SJCRH30 (cell line): ENCODE measurements at places on chromosomes 7 and 10. TPM values are rescaled to one million over a fixed set of nuclear protein-coding genes. Genes with fewer than 3 reads are reported as not detected.
A peak's percentile ranks its signal among the peaks of the same experiment; 100 is the strongest.

Gene HTR7
- total RNA-seq = 0.25 and 0.26 TPM in 2 replicates

Gene BUB3
- total RNA-seq = 211 and 218 TPM in 2 replicates

- H3K4me3 ChIP-seq = no peak overlapping the region
- no peaks in the 10 kb centered on the region for H3K36me3 ChIP-seq
- DNase-seq = no peak
- peaks cover 4% of the 10 kb centered on the region; the same call in 1 of the 2 replicates for H3K27me3 ChIP-seq
- no peak overlapping the region for H3K27ac ChIP-seq
Observed at GRCh38 chr7:41890631-41891274, 187.9 kb upstream of the INHBA start.

DNA sequence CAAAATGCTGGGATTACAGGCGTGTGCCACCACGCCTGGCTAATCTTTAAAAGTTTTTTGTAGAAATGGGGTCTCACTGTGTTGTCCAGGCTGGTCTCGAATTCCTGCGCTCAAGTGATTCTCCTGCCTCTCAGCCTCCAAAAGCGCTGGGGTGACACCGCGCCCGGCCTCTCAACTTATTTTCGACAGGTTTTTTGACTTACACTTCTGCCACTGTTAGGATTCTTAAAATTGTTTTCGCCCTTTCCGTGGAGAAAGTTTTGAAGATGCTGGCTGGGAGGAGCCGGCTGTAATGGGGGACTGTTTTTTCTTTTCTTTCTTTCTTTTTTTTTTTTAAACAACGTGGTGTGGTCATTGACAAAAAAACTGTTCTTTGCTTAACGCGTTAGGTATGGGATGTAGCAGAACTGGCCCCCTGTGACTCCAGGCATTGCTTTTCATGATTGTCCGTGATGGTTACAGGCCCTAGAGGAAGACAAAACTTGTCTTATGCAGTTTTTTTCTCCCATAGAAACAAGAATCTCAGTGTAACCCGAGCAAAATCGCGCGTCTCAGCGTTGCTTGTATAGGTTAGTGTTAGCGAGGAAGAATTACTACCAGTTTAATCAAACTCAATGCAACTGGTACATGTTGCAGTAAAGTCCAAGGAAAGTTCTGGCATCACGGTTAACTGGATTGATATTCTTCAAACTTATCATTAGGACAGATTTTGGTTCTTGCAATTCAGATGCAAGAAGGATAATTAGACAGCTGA, 72.2 kb downstream of the DAGLB start:
- DNase-seq = peak; percentile 27
- no peaks in the 10 kb centered on the region for H3K27me3 ChIP-seq
- peak overlapping the region; percentile 83 for H3K4me3 ChIP-seq
- H3K36me3 ChIP-seq = peaks cover 6% of the 10 kb centered on the region; the same call in 1 of the 2 replicates

DNA sequence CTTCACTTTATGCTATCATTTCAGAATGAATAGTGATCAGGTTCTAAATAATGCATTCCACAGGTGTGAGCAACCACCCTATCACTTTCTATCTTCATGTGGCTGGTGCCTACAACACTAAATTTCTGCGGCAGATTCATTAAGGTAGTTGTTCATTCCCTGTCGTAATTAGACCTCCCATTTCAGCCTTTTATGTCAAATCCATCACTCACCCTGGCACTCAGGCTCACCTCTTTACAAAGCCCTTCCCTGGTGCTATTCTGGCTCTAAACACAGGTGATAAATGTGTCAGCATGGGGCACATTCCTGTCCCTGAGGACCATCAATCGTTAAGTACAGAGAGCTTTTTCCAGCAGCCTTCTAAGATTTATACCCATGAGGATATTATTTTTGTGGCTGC, 300.0 kb upstream of the C7orf33 start:
- no peak overlapping the region for H3K4me3 ChIP-seq
- no peaks in the 10 kb centered on the region for H3K27me3 ChIP-seq
- H3K36me3 ChIP-seq = no peaks in the 10 kb centered on the region
- no peak overlapping the region for H3K27ac ChIP-seq
- no peaks in the 10 kb centered on the region for H3K4me1 ChIP-seq
- DNase-seq = no peak

Gene OR2A1
- total RNA-seq = not detected in 2 replicates

- H3K27me3 ChIP-seq = peaks cover 15% of the 10 kb centered on the region
- peaks cover 3% of the 10 kb centered on the region; the same call in 1 of the 2 replicates for H3K4me1 ChIP-seq
- no peak overlapping the region for H3K4me3 ChIP-seq
- no peak overlapping the region; the same call in 1 of the 2 replicates for H3K27ac ChIP-seq
Observed at GRCh38 chr7:1324028-1324900, 91.6 kb downstream of the UNCX start.

GRCh38 chr7:22895140-22895827, 72.6 kb upstream of the TOMM7 start:
- H3K27ac ChIP-seq = no peak overlapping the region
- no peak for DNase-seq
- H3K4me3 ChIP-seq = no peak overlapping the region
- H3K4me1 ChIP-seq = no peaks in the 10 kb centered on the region
- H3K36me3 ChIP-seq = no peaks in the 10 kb centered on the region

Gene ADAM12
- total RNA-seq = 0.26 and 0.33 TPM in 2 replicates

Gene DBNL
- 51.9 and 54.4 TPM in 2 replicates for total RNA-seq

- DNase-seq = no peak
- H3K27me3 ChIP-seq = no peaks in the 10 kb centered on the region
- H3K27ac ChIP-seq = no peak overlapping the region
- no peaks in the 10 kb centered on the region for H3K4me1 ChIP-seq
- no peaks in the 10 kb centered on the region for H3K36me3 ChIP-seq
- H3K4me3 ChIP-seq = no peak overlapping the region
Observed at GRCh38 chr10:128713874-128714570, 587.8 kb upstream of the MKI67 start.

DNA sequence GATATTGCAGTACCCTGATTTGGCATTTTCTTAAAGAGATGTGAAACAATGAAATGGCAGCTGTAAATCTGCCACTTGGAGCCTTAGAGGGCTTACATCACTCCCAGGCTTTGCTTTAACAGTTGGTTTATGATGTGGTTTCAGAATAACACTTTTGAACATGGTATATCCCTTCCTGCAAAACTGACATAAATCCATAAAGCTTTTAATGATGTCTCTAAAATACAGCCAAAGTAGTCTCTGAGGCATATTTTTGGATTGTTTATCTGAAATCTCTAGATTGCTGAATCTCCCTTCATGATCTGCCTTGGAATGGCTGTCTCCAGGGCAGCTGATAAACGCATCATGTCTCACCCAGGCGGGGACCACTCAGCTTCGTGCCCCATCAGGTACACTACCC, 377.8 kb upstream of the C7orf33 start:
- peaks cover 19% of the 10 kb centered on the region for H3K27me3 ChIP-seq
- no peak overlapping the region for H3K27ac ChIP-seq
- no peaks in the 10 kb centered on the region for H3K4me1 ChIP-seq
- DNase-seq = no peak

- H3K27me3 ChIP-seq = no peaks in the 10 kb centered on the region
- H3K4me3 ChIP-seq = no peak overlapping the region
- no peaks in the 10 kb centered on the region for H3K36me3 ChIP-seq
- DNase-seq = no peak
Observed at GRCh38 chr10:106872176-106872575, 292.3 kb downstream of the SORCS1 start.

- no peaks in the 10 kb centered on the region for H3K36me3 ChIP-seq
- no peak overlapping the region for H3K4me3 ChIP-seq
- DNase-seq = no peak
- H3K27ac ChIP-seq = no peak overlapping the region
Observed at GRCh38 chr10:93039721-93040120, 20.9 kb upstream of the CYP26C1 start.

- no peak overlapping the region for H3K27ac ChIP-seq
- no peak overlapping the region for H3K4me3 ChIP-seq
Observed at GRCh38 chr7:13454916-13455592, 534.4 kb downstream of the ETV1 start.

Gene VAX1
- total RNA-seq = not detected in 2 replicates

- H3K4me3 ChIP-seq = no peak overlapping the region
- no peaks in the 10 kb centered on the region for H3K4me1 ChIP-seq
- no peaks in the 10 kb centered on the region for H3K27me3 ChIP-seq
- no peak for DNase-seq
Observed at GRCh38 chr10:126463286-126463685, 75.0 kb upstream of the ADAM12 start.

DNA sequence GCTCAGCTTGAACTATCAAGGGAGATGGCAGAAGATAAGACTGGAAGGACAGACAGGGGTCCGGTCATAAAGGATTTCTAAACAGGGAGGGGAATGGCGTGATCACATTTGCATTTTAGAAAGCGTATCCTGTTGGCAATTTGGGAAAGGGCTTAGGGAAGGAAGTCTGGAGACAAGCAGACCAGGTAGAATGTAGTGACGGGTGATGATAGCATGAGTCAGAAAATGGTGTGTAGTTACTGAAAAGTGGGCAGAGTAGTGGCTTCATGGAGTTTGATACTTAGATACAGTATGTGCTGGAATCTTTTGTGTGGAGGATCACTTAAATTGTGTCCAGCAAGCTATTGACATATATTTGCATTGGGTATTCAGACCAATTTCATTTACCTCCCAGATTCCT, 61.2 kb downstream of the LRGUK start:
- H3K27ac ChIP-seq = no peak overlapping the region
- DNase-seq = no peak
- H3K27me3 ChIP-seq = no peaks in the 10 kb centered on the region
- H3K4me1 ChIP-seq = no peaks in the 10 kb centered on the region

DNA sequence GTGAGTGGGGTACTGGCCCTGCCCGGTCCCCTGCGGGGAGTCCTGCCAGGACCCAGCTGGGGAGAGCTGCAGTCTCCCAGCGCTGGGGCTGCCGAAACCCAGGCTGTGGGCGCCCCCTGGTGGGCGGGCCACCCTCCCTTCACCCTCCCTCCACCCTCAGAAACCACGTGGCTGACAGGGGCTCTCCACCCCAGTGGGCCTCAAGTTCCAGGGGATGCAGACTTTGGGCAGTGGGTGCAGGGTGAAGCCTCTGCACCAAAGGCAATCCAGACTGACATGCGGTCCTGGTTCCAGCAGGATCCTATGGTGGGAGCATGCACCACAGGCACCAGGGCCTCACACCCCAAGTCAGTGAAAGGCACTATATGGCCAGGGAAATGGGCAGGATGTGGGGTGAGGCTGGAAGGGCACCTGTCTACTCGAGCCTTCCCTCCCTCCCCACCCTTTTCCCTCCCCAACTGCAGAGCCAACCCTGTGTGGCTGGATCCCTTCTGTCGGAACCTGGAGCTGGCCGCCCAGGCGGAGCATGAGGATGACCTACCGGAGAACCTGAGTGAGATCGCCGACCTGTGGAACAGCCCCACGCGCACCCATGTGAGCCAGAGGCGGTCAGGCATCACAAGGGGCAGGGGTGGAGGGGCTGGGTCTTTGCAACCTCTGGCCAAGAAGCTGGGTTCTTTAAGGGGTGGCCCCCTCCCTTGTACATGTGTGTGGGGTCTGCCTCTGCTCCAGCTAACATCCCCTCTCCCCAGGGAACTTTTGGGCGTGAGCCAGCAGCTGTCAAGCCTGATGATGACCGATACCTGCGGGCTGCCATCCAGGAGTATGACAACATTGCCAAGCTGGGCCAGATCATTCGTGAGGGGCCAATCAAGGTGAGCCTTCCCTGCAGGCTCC, 38.8 kb downstream of the PSAP start:
- H3K4me1 ChIP-seq = no peaks in the 10 kb centered on the region
- H3K4me3 ChIP-seq = no peak overlapping the region
- 0 out of 2 replicates have a peak, but pooled peaks cover 3% of the 10 kb centered on the region for H3K36me3 ChIP-seq

DNA sequence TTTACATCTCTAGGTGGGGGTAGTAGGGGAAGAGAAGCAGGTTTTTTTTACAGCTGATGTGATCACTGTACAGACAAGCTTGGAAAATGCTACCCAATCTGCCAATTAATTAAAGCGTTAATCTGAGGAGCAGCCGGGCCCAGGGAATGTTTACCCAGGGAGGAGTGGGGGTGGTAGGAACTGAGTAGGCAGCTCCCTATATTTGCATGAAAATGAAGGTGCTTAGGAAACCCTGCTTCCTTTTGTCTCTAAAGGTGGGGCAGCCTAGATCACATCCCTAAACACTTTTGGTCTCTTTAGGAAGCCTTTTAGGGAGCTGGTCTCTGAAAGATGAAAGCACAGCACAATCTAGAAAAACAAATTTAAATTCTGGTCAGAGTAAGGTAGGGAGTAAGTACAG, 53.0 kb upstream of the NFKB2 start:
- DNase-seq = no peak
- no peaks in the 10 kb centered on the region for H3K27me3 ChIP-seq
- H3K4me3 ChIP-seq = no peak overlapping the region
- H3K27ac ChIP-seq = peak overlapping the region; percentile 29
- peaks cover 31% of the 10 kb centered on the region for H3K36me3 ChIP-seq
- peaks cover 19% of the 10 kb centered on the region for H3K4me1 ChIP-seq

Gene STEAP4
- total RNA-seq = not detected in 2 replicates

Gene SAMD8
- total RNA-seq = 16.4 and 20.2 TPM in 2 replicates

GRCh38 chr10:51092402-51092801, 18.1 kb downstream of the PRKG1 start:
- H3K27me3 ChIP-seq = no peaks in the 10 kb centered on the region
- H3K4me3 ChIP-seq = no peak overlapping the region
- no peak for DNase-seq
- H3K4me1 ChIP-seq = no peaks in the 10 kb centered on the region
- no peaks in the 10 kb centered on the region for H3K36me3 ChIP-seq

GRCh38 chr10:97759946-97760345, 11.9 kb downstream of the SFRP5 start:
- no peak overlapping the region for H3K4me3 ChIP-seq
- H3K27me3 ChIP-seq = no peaks in the 10 kb centered on the region
- peaks cover 23% of the 10 kb centered on the region for H3K36me3 ChIP-seq
- DNase-seq = no peak
- no peak overlapping the region for H3K27ac ChIP-seq
- H3K4me1 ChIP-seq = peaks cover 45% of the 10 kb centered on the region

GRCh38 chr10:121183236-121183635, 332.1 kb downstream of the WDR11 start:
- H3K36me3 ChIP-seq = no peaks in the 10 kb centered on the region
- H3K27me3 ChIP-seq = no peaks in the 10 kb centered on the region
- H3K4me3 ChIP-seq = no peak overlapping the region
- DNase-seq = no peak
- no peak overlapping the region for H3K27ac ChIP-seq

- no peak overlapping the region for H3K27ac ChIP-seq
- no peak overlapping the region for H3K4me3 ChIP-seq
- H3K27me3 ChIP-seq = no peaks in the 10 kb centered on the region
- H3K4me1 ChIP-seq = no peaks in the 10 kb centered on the region
Observed at GRCh38 chr7:93949423-93949822, 27.9 kb downstream of the GNG11 start.

Gene PDK4
- total RNA-seq = 1.4 and 1.5 TPM in 2 replicates

Gene ABCB4
- 0.06 and 0.13 TPM in 2 replicates for total RNA-seq

Gene CNNM1
- total RNA-seq = not detected in 2 replicates

GRCh38 chr7:157651366-157652160, 314.8 kb downstream of the DNAJB6 start:
- H3K27ac ChIP-seq = no peak overlapping the region
- H3K27me3 ChIP-seq = no peaks in the 10 kb centered on the region
- no peak overlapping the region for H3K4me3 ChIP-seq
- no peaks in the 10 kb centered on the region for H3K4me1 ChIP-seq

DNA sequence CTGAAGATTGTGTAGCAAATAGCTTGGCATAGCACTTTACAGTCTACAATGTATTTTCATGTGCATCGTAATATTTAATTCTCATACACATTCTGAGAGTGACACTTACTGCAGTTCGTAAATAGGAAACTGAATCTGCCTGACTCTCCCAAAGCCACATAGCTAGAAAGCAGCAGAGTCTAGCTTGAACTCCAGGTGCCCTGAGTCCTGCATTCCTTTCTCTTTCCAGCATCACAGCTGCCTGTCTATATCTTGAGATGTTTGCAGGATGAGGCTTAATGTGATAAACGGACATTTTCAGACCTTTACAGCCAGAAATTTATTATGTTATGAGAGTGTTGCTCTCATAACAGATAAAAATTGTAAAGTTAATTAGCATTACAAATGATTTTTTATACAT, 132.9 kb upstream of the PLXDC2 start:
- no peaks in the 10 kb centered on the region for H3K4me1 ChIP-seq
- no peaks in the 10 kb centered on the region for H3K27me3 ChIP-seq
- H3K4me3 ChIP-seq = no peak overlapping the region
- DNase-seq = no peak
- no peak overlapping the region for H3K27ac ChIP-seq

Gene UTF1
- total RNA-seq = not detected in 2 replicates

Gene DDC
- not detected in 2 replicates for total RNA-seq
